ENCODE measurements at places on chromosomes 4 and X.
A peak's percentile ranks its signal among the peaks of the same experiment; 100 is the strongest.

DNA sequence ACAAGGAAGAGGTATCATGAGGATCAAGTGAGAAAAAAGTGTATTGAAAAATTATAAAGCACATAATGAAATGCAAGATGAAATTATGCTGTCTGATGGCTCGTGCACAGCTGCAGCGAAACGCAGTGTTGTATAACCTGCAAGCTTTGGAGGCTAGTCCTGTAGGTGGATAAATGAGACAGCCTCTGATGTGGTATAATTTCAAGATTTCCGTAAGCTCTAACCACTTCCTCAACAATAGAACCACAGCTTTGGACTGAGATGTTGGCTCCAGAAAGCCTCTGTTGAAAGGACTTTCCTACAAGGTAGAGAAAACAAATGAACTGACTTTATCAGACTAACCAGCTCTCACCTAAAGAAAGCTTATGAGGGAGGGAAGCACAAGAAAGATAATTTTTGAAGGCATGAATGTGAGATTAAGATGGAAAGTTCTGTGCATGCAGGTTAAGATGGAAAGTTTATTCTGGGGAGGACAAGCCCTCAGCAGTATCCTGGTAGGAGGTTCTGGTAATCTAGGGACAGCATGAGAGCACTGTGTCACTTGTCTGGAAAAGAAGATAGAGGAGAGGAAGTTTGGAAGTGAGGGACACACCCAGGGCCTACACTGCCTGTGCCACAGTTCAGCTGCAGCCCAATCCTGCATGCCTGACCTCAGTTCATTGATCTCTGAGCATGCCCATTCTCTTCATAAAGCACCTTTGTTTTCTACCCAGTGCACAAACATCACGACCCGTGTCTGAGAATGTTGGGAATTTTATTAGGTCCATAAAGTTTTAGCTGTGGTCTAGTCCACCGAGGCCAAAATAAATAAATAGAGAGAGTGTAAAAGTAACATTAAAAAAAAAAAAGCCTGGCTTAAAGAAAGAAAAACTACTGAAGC, 161.5 kb upstream of the SFRP2 start:
- DNase-seq, result no peak

DNA sequence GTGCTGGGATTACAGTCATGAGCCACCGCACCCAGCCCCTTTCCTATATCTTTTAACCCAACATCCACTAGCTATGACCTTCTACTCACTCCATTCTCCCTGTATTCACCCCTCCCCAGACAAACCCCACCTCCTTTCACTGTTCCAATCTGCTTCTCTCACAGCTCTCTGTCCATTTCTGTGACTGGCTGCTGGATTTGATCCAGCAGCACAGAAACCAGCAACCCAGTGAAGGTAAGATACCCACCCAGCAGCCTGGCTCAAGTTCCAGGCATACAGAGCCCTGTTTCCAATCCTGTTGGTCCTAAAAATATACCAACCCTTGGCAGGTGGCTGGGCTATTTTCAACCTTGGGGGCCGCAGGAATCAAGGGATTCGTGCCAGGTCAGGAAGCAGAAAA, 56.9 kb upstream of the SMIM10 start:
- DNase-seq, result no peak

- no peak for DNase-seq
These were observed 241.6 kb upstream of the PUDP start for GRCh38 chrX:7389576-7389975.

- DNase-seq, result peak; percentile 69
These were observed 90.8 kb downstream of the IRF2 start for GRCh38 chr4:184383497-184384055.

DNA sequence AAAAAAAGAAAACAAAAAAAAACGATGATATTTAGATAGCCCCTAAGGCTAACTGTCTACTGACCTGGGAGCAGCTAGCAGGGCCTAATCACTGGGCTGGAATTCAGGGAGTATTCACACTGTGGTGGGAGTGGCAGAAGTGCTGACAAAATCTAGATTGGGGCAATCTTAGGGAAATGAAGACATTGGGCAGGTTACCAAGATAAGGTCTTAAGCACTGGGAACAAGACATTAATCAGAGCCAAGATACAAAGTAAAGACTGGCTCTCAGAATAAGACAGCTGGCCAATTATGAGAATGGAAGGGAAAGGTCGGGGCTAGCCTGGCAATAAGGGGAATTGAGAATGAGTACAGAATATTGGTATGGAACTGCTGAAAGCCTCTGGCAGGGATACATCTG, 100.2 kb upstream of the GRIA3 start:
- DNase-seq, result peak; percentile 28

DNA sequence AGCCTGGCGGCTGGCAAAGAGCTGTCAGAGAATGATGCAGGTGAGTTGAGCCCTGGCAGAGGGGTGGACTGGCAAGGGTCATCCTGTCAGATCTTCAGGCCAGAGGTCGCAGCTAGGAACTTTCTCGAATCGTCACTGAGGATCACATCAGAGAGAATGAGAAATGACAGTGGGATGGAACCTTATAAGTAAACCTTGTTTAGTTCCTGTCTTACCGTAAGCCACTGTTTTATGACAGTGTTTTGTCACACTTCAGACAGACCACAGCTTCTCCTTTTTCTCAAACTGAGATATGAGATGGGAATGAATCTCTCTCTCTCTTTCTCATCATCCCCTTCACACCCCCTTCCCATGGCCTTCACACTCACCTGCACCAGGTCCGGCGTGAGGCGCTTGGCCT, 9.3 kb downstream of the DIPK2B start:
- no peak for DNase-seq

DNA sequence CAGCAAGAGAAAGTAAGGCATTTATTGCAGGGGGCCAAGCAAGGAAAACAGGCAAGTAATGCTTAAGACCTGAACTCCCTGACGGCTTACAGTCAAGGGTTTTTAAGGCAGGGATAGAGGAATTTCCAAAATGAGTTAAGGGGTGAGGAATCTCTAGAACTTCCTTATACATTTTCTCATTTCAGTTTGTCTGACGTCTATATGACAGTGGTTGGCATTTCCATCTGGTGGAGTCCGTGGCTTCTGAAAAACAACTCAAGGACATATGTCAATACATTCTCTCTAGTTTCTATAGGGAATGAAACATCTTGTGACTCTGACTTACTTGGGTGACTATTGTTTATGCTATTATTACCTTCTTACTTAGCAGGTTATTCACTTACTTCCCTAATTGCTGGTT, 19.3 kb upstream of the GUCY2F start:
- DNase-seq, result no peak

DNA sequence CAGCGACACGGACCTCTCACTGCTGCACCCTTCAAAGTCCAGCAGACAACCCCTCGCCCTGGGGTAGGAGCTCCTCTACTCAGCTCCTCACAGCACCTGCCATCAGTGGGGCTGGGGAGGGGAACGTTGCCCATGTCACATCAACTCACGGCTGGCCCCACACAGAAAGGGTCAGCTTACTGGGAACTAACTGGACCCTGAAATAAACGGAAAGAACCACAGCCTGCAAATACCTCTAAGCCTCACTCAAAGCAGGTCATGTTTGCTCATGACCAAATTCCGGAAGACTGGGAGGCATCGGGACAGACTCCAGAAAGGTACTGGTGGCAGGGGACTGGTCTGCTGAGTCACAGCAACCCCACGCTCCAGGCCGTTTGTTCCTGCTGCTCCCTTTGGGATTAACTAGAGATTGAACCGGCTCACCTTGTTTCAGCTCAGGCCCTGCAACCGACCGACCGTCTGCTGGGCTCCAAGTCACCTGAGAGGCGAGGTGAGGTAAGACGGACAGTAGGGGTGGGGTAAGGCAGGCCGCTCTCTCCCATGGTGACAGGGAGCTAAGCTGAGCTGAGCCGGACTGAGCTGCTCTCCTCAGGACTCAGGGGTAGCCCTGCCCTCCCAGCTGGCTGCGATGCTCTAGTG, 5.6 kb downstream of the G6PD start:
- DNase-seq, result no peak

- DNase-seq, result peak; percentile 24
These were observed 137.4 kb downstream of the DKK2 start for GRCh38 chr4:106898621-106899230.

DNA sequence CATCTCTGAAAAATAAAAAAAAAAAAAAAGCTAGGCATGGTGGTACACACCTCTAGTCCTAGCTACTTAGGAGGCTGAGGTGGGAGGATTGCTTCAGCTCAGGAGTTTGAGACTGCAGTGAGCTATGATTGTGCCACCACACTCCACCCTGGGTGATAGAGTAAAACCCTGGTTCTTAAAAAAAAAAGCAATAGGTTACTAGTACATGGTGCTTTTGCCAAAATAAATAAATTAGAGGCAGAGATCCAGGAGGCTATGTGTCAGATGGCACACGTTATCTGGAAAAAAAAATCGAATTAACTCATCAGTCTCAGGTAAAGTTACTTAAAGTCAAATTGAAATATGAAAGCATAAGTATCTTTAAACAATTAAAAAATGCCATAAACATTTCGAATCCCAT, 94.3 kb downstream of the VCX3A start:
- no peak for DNase-seq

GRCh38 chrX:12871257-12871656, 4.4 kb downstream of the TLR7 start:
- no peak for DNase-seq

- no peak for DNase-seq
These were observed 136.2 kb upstream of the RPS6KA3 start for GRCh38 chrX:20402956-20403355.

DNA sequence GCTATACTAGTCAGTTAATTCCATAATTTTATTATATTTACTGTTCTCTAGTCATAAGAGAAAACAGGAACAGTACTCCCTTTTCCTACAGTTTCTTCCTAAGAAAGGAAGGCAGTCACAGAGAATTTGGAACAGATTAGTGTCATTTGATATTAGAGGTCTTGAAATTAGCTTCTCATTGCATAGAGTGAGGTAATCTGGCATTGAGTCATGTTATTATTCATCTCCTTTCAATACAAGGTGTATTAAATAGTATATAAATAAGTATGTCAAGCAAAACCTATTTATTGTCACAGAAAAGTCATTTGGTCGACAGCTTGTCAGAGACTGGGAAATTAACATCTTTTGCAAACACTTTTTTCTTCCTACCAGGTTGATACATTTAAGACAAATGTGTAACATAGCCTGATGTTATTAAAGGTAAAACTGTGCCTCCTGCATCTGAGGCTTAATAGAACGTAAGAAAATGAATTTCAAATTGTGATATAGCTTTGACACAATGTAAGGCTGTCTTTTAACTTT, 753.1 kb upstream of the FRG1 start:
- DNase-seq, result no peak

DNA sequence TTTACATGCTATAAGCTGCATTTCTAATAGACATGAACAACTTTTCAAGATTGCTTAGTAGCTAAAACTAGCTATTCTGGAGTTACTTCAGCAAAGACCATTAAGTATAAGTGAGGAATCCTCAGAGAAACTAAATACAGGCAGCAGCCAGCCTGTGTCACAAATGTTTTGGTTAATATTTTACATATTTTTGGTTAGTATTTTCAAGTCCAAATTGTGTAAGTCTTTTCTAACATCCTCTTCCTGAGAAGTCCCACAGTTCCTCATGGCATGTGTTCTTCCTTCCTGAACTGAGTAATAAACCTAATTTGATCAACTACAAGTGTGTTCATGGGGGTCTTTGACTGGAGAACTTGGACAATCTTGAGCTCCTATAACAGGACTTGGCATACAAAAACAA, 42.4 kb upstream of the MCF2 start:
- DNase-seq, result no peak

- no peak for DNase-seq
These were observed 13.5 kb upstream of the ASMTL start for GRCh38 chrX:1466232-1466661.

- no peak for DNase-seq
These were observed 922.1 kb downstream of the RAB28 start for GRCh38 chr4:12562021-12562420.

- no peak for DNase-seq
These were observed 106.9 kb downstream of the MAML3 start for GRCh38 chr4:140047017-140047640.

- DNase-seq, result no peak
These were observed 202.0 kb upstream of the GRID2 start for GRCh38 chr4:92101737-92102172.

- no peak for DNase-seq
These were observed 34.7 kb upstream of the SPON2 start for GRCh38 chr4:1207157-1207470.

- no peak for DNase-seq
These were observed 1.4 kb downstream of the MAGED1 start for GRCh38 chrX:51894697-51895336.

DNA sequence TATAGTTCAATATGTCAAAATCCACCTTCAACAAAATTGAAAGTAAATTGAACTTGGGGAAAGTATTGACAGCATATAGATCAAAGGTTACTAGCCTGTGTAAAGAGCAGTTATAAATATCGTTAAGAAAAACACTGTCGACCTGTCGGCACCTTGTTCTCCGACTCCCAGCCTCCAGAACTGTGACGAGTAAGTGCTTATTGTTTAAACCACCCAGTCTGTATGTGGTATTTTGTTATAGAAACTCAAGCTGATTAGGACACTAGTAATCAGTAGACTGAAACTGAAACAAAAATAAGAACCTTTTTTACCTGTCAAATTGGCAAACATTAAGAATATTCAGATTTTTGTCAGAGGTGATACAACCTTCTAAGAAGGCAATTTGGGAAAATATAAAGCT, 17.0 kb downstream of the HTT start:
- no peak for DNase-seq

- peak; percentile 46 for DNase-seq
These were observed 17.2 kb upstream of the RNF212 start for GRCh38 chr4:1130316-1131186.

DNA sequence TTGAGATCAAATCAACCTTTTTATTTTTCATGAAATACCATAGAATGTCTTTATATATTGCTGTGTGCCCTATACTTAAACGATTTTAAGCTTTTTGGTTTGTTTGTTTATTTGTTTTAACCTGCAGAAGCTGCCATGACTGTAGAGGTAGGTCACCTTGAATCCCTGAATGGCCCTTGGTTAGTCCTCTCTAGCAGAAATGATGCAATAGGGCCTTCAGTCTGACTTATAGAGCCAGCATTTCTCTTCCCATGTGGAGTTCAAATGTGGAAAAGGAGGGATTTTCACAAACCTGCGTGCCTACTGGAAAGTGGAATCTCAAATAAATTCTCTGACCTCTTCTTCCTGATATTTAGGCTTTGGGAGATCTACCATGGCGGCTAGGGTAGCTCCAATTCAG, 327.9 kb downstream of the MAPK10 start:
- no peak for DNase-seq

GRCh38 chrX:129932821-129933321, 26.9 kb downstream of the UTP14A start:
- DNase-seq, result no peak

DNA sequence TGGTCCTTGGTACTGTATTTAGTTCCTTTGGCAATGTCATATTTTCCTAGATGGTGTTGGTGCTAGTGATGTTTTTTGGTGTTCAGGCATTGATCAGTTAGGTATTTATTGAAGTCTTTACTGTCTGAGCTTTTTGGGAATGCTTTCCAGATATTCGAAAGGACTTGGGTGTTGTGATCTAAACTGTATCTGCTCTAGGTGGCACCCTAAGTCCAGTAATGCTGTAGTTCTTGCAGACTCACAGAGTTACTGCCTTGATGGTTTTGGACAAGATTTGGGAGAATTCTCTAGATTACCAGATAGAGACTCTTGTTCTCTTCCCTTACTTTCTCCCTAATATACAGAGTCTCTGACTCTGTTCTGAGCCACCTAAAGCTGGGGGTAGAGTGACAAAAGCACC, 513.6 kb upstream of the PITX2 start:
- peak; percentile 43 for DNase-seq

Measured in AG09319 (cell line).